ENCODE measurements at places on chromosomes 12 and 14. TPM values are rescaled to one million over a fixed set of nuclear protein-coding genes. Genes with fewer than 3 reads are reported as not detected.

The RGS6 gene
- 0.64 TPM for total RNA-seq

DNA sequence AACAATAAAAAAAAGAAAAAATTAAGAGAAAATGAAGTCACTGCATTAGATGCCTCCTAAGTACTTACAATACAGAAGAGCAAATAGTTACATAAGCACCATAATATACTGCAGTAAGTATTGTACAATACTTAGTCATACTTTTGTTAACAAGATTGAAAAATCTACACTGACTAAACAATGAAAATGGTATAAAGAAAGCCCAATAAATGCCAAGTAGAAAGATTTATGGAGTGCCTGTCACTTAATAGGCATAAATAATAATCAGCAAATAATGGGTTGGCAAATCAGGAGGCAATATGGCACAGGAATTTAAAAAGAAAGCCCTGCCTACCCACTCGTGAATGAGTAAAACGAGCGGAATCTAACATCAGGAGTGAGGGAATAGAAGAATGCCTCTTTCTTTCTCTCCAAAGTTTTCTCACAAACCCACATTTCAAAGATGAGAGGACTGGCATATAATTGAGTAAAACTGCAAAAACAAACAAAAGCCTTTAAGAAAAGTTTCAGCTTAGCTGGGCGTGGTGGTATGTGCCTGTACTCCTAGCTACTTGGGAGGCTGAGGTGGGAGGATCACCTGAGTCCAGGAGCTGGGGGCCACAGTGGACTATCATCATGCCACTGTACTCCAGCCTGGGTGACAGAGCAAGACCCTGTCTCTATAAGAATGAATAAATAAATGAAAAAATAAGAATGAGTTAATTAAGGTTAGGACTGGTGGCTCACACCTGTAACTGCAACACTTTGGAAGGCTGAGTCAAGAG lies 36.1 kb downstream of the CRY1 start:
- DNase-seq, result no peak

DNA sequence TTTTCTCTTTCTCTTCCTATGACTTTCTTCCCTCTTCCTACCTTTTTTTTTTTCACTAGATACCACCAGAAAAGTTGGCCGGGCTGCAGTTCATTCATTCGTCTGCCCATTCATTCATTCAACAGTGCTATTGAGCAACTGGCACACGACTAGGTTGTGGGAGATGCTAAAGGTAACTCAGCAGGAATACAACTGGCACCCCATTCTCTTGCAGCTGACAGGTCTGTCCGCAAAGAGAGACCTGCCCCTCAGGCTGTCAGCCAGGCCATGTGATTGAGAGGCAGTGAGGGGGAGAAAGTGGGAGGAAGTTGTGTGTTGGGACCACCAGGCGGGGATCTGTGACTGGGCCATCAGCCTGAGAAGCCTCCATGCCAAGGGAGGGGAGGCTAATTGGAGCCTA lies 105.2 kb downstream of the TSPAN9 start:
- DNase-seq, result no peak

DNA sequence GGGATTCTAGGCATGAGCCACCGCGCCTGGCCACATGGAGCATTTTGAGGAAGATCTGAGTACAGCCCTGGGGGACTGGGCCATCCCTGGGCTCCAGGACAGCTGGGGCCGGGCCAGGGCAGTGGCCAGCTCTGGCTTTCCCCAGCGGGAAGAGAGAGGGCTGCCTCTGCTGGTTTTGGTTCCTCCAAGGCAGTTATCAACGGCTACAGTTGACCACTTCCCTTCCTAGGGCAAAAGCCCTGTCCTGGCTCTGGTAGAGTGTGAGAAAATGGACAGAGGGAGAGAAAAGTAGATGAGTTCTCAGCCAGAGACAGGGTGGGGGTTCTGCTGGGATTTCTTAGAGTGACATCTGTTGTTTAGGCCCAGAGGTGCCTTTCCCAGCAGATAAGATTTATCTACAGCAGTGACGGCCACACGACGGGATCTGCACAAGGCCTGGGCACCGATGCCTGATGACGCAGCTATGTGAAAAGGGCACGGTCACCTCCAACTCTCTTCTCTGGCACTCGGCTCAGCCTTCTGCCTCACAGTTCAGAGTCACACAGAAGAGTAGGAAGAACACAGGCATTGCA lies 5.5 kb upstream of the HVCN1 start:
- no peak for DNase-seq

- peak; percentile 78 for DNase-seq
Measured at GRCh38 chr14:93103392-93104080, 12.2 kb downstream of the ITPK1 start.
